ENCODE measurements at places on chromosomes 11 and 22.

GRCh38 chr11:114195981-114196731, 100.0 kb upstream of the NNMT start:
- DNase-seq: no peak

DNA sequence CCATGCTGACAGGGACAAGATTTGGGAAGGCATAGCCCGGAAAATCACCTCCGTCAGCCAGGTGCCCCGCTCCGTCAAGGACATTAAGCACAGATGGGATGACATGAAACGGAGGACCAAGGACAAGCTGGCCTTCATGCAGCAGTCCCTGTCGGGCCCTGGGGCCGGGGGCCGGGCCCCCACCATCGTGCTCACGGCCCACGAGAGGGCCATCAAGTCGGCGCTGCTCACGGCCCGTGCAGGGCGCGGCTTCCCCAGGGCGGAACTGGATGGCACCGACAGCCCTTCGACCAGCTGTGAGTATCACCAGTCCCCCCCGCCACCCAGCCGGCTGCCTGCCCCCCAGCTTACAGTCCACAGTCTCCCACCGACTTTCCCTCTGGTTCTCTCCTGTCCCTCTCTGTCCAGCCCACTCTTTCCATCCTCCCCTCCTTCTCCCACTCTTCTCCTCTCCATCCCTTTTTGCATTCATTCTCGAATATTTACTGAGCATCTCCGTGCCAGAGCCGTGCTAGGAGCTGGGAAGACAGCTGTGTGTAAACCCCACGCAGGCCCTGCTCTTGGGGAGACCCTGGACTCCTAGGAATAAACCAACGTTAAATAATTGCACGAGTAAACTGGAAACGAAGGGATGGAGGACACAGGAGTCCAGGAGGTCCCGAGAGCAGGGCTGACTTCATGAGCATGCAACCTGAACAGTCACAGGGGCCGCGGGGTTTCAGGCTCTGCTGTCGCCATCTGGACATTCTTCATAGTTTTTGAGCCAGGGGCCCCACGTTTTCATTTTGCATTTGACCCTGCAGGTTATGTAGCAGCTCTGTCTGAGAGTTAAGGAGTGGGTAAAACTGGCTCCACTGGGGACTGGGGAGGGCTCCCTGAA, 62.8 kb downstream of the PRDM11 start:
- no peak for DNase-seq

DNA sequence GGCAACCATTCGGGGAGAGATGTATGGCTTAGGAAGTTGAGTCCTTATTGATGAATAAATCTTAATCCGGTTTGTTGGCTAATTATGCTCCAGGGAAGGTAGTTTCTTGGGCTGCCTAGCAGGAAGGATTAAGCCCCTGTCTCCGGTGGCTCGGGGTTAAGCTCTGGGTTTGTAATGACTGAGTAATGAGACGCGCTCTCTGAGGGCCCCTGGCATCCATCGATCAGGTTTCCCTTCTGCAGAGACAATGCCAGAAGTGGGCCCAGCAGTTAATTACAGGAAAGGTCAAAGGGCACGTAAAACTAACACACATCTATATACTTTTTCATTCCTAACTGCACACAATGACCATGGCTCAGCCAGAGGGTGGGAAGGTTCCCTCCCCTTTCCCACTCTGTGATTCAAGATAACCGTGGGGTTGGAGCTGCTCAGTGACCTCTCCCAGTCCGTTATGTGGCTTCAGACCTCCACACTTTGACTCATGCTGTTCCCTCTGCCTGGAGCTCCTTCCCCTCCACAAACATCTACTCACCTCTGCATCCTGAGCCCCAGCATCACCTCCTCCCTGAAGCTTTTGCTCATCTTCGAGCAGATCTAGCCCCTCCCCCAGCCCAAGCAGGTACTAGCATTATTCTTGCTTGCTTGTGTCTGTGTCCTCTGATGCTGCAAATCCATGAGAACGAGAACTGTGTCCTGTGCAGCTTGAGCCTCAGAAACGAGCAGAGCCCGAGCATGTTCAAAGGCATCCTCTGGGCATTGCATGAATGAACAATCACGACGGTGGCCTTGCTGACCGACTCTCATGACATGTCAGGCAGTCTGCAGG, 16.6 kb downstream of the SCUBE1 start:
- no peak for DNase-seq

DNA sequence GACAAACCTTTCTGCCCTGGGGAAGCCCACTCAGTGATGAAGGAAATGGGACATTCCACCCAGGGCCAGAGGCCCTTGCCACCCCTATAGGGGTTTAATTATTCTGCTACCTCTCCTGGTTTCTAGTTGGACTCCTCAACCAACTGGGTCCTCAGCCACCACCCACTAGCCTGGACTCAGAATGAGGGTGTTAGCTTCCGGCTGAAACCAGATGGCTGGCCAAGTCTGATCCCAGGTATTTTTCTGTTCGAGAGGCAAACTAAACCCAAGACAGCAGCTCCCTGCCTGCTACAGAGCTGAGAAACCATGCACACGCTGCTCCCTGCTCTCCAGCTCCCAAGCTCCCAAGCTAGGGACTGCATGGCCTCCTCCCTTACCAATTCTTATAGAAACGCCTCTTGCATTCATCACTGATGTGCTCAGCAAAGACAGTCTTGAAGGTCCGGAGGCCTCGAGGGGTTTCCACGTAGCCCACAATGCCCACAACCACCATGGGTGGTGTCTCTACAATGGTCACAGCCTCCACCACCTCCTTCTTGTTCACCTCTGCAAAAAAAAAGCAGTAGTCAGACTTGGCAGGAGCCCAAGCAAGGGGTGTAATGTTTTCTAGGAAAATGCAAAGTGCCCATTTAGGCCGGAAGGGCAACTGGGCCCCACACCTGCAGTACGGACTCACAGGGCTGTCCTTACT, 2.2 kb downstream of the RPL3 start:
- DNase-seq: peak; percentile 35

DNA sequence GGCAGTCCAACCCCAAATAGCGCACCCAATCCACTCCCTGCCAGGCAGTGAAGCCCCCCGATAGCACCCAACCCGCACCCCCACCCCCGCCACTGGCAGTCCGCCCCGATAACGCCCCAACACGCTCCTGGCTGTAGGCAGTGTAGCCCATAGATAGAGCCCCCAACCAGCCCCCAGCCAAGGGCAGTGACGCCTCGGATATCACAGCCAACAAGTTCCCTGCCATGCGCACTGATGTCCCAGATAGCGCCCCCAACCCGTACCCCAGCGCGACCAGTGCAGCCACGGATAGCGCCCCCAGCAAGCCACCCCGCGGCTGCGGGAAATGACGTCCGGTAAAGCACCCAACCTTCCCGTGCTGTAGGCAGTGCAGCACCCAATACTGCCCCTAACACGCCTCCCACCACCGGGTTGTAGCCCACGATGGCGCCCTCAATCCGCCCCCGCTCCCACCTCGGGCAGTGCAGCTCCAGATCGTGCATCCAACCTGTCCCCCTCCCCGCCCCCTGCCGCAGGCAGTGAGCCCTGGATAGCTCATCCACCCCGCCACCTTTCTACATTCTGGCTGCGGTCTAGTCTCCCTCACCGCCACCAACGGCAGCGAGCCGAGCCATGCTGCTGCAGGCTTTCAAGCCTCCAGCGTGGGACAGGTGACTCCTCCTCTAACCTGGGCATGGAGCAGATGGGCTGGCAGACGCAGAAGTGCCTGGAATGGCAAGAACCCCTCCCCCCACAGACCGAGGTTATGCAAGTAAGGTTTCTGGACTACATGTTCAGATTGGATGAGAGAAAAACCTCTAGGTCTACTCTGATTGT, 625 bp downstream of the RFPL2 start:
- DNase-seq: no peak

- no peak for DNase-seq
Measured at GRCh38 chr11:124646148-124646547, 23.5 kb downstream of the TBRG1 start.

GRCh38 chr11:118928870-118929500, 3.3 kb upstream of the BCL9L start:
- DNase-seq: peak; percentile 44

- no peak for DNase-seq
Measured at GRCh38 chr11:76275446-76275845, 69.1 kb upstream of the WNT11 start.

GRCh38 chr22:39616051-39616450, 45.5 kb downstream of the CACNA1I start:
- DNase-seq: no peak

GRCh38 chr11:128689591-128689947, 4.3 kb upstream of the FLI1 start:
- DNase-seq: no peak

GRCh38 chr11:103661185-103661584, 375.3 kb upstream of the DDI1 start:
- no peak for DNase-seq

DNA sequence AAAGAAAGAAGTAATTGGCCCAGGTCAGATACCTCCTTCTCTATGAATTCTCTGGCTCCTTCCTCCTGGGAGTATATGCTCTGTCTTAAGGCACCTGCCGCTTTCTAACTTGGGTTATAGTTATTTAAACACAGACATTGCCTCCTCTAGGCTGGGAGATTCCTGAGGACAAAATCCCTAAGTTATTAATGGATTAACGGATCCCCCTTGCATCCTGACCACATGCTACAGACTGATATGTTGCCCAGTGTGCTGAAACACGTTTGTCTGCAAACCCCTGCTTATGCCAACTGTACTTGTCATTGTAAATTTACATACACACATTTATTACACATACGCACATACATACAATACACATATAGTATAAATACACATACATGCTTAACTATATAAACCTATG, 35.3 kb downstream of the PACSIN2 start:
- no peak for DNase-seq

DNA sequence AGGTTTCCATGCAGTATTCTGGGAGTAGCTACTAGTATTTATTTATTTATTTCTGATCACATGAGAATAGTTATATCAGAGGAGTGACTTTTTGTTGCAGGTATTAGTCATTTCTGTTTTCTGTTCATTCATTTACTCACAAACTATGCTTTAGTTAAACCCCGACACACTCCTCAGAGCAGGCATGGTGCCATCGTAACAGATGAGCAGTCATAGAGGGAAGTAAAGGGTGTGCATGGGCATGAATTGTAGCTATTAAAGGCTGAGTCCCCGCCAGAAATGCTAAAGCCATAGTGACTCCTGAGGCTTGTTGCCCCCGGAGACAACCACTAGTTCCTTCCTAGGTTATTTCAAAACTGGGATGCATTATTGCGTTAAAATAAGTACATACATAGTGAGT, 10.6 kb downstream of the JHY start:
- no peak for DNase-seq

DNA sequence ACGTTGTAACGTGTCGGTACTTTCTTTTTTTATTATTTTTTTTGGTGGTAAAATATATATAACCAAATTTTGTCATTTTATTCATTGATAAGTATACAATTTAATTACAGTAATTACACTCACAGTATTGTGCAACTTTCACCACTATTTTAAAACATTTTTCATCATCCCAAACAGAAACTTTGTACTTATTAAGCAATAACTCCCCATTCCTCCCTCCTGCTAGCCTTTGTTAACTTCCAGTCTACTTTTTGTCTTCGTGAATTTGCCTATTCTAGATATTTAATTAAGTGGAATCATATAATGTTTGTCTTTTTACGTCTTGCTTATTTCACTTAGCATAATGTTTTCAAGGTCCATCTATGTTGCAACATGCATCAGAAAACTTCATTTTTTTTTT, 58.5 kb downstream of the STIM1 start:
- no peak for DNase-seq

GRCh38 chr11:91470656-91471055, 754.0 kb upstream of the FAT3 start:
- no peak for DNase-seq

DNA sequence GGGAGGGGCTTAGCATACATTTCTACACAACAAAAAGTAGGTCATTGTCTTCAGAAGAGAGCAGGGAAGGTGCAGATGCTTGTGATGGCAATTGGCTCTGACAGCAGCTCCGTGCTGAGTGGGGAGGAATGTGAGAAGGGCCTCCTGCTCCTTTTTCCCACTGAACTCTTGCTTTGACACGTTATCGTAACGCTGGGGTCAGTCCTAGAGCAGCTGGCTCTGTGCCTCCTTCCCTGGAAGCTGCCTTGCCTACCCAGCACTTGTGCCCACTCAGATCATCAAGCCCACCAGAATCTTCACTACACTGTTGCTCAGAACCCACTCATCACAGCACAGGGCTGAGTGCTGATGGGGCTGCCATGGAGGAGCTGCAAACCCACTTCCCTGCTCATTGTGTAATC, 14.9 kb upstream of the NAV2 start:
- no peak for DNase-seq

GRCh38 chr11:103327721-103328120, 218.5 kb downstream of the DYNC2H1 start:
- DNase-seq: no peak

GRCh38 chr22:25161916-25162530, 37.6 kb upstream of the CRYBB3 start:
- DNase-seq: no peak

DNA sequence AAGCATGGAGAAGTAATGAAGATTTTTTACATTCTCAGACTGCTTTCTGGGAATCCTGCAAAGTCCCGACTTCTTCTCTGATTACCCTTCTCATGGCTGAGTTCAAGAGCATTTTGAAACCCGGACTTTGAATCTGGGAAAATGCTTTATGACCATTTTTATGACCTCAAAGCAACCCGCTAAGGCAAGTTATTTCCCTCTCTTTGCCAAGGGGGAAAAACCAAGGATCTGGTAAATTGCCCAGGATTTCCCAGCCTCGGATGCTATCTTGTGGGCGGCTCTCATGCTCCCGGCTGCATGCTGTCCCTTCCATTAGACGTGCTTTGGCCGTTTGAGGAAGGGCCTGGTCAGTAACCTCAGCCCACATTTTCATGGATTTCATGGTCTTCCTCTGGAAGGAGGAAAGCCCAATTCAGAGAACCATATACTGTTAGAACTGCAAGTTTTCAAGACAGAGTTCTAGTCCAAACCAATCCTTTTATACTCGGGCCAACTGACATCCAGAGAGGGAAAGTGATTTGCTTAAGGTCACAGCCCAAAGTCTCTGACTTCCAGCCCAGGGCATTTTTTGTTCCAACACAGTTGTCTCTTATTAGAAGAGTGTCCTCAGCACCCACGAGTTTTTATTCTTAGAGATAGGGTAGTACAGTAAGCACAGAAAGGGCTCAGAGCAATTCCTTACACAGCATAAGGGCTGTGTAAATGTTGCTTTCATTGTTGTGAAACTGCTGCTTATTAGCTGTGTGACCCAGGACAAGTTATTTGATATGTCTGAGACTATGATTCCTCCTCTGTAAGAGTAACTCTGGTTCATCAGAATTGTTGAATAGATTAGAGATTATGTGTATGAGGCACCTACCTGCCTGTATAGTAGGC, 77.4 kb downstream of the NAV2 start:
- no peak for DNase-seq

DNA sequence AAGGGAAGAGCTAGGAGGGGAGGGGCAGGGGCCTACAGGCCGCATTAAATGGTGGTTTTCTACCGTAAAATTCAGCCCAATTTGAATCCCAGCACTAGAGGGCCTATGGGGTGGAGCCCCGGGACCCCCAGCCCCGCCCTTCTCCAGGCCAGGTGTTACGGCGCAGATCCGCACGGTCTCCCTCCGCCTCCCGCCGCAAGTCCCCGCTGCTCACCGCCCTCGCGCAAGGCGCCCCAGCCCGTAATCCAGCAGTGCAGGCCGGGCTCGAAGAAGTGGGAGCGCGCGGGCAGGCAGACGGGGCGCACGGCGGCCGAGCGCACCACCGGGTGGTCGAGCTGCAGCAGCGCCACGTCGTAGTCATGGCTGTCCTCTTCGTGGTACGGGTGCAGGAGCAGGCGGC, 17.3 kb downstream of the KCTD17 start:
- no peak for DNase-seq

Data from activated gamma-delta T cell treated with Interleukin-2 at 50 U/mL for 16 hours (primary cell).